ENCODE measurements at places on chromosomes 1 and 21. TPM values are rescaled to one million over a fixed set of nuclear protein-coding genes. Genes with fewer than 3 reads are reported as not detected.

Gene LENEP
- not detected for total RNA-seq

Gene DYNLT4
- 1.7 TPM for total RNA-seq

GRCh38 chr1:178094739-178095645 is 1.1 kb downstream of the RASAL2 start:
- peak overlapping the region; percentile 96 for H3K27ac ChIP-seq
- no peaks in the 10 kb centered on the region for H3K36me3 ChIP-seq
- H3K4me1 ChIP-seq: peaks cover 6% of the 10 kb centered on the region
- no peaks in the 10 kb centered on the region for H3K27me3 ChIP-seq
- peak overlapping the region; percentile 90 for H3K4me3 ChIP-seq

Gene RHEX
- total RNA-seq: 7.4 TPM
